Stimulated activated CD4-positive, alpha-beta T cell treated with anti-CD3 and anti-CD28 coated beads, Interleukin-15, amount 100 ng/mL, for 1 hour (primary cell): ENCODE measurements at places on chromosomes 2 and 18.
A peak's percentile ranks its signal among the peaks of the same experiment; 100 is the strongest.

GRCh38 chr18:44609181-44609941, 71.3 kb upstream of the SETBP1 start:
- DNase-seq = no peak

GRCh38 chr18:25798046-25798445, 292.4 kb downstream of the SS18 start:
- no peak for DNase-seq

DNA sequence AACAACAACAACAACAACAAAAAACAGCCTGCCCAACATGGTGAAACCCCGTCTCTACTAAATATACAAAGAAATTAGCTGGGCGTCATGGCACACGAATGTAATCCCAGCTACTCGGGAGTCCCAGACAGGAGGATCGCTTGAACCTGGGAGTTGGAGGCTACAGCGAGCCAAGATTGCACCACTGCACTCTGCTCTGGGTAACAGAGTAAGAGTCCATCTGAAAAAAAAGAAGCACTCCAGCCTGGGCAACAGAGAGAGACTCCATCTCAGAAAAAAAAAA, 344.1 kb upstream of the PLGLB2 start:
- no peak for DNase-seq

- DNase-seq = no peak
Measured at GRCh38 chr2:155651851-155652250, 680.7 kb downstream of the NR4A2 start.

- DNase-seq = no peak
Measured at GRCh38 chr2:48232351-48232750, 297.6 kb upstream of the STON1 start.

DNA sequence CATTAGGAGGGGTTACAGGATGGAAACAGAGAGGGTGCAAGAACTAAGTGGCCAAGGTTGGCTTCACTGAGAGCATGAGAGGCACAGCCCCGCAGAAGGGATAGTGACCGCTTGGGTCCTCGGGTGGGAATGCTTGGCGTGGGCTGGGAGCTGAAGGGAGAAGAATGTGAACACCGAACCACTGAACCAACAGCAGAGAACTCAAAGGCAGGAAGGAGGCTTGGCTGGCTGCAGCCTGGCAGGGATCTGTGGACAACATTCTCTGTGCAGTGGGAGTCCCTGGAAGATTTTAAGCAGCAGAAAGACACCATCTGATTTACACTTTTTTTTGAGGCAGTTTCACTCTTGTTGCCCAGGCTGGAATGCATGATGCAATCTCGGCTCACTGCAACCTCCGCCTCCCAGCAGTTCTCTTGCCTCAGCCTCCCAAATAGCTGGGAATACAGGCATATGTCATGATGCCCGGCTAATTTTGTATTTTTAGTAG, 33.9 kb downstream of the SOWAHC start:
- DNase-seq = no peak

- DNase-seq = no peak
Measured at GRCh38 chr2:184481865-184482264, 116.5 kb upstream of the ZNF804A start.

DNA sequence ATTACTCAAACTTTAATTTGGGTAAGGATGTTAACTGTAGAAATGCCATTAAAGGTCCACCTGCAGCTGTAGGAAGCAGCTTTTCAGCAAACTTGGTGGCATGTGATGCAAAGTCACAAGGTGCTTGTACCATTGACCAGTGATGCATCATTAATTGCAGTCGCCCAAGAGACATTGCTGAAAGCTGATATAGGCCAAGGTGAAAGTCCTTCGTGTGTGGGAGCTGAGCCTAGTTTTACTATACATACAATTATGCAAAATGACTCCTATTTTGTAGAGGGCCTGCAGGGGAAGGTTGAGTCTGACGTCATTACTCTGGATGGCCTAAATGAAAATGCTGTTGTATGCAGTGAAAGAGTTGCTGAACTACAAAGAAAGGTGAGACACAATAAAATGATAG, 40.5 kb downstream of the ALMS1 start:
- no peak for DNase-seq

- no peak for DNase-seq
Measured at GRCh38 chr18:10002280-10002679, 88.5 kb downstream of the VAPA start.

GRCh38 chr18:37537868-37538525, 27.6 kb downstream of the CELF4 start:
- peak; percentile 9 for DNase-seq

DNA sequence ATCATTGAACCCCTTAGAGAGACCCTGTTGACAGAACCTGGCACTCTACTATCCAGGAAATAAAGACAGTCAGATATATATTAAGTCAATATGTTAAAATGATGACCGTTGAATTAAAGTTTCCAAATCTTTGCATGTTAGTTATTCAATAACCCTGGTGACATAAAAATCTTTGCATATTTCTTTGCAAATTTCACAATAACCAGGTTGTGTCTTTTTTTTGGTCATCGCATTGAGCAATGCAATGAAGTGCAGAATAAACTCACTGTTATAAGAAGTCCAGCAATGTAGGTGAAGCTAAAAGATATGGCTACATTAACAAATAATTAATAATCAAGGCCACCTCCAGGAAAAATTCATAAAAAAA, 596.9 kb downstream of the NYAP2 start:
- no peak for DNase-seq

- DNase-seq = no peak
Measured at GRCh38 chr2:10260130-10260529, 42.6 kb upstream of the HPCAL1 start.

DNA sequence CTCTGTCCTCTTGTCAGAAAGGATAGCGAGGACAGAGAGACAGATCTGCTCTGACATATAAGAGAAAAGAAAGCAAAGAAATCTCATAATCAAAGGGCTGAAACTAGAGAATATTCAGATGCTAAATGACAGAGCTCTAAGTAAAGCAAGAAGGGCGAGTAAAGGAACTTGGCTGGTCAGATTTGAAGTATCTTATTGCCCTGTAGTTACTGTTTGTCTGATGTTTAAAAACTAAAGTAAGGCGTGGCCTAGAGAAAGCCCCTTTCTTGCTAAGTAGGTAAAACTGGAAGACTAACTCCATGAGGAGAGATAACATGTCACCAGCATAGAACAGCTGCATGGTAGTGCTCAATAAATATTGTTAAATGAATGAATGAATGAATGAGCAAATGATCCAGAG, 70.0 kb downstream of the CRACDL start:
- no peak for DNase-seq
